Activated T-helper 9 cell treated with anti-CD3 and anti-CD28 coated beads, Interleukin-2, amount 50 U/mL, for 16 hours (primary cell): ENCODE measurements at places on chromosomes 2 and 18.

DNA sequence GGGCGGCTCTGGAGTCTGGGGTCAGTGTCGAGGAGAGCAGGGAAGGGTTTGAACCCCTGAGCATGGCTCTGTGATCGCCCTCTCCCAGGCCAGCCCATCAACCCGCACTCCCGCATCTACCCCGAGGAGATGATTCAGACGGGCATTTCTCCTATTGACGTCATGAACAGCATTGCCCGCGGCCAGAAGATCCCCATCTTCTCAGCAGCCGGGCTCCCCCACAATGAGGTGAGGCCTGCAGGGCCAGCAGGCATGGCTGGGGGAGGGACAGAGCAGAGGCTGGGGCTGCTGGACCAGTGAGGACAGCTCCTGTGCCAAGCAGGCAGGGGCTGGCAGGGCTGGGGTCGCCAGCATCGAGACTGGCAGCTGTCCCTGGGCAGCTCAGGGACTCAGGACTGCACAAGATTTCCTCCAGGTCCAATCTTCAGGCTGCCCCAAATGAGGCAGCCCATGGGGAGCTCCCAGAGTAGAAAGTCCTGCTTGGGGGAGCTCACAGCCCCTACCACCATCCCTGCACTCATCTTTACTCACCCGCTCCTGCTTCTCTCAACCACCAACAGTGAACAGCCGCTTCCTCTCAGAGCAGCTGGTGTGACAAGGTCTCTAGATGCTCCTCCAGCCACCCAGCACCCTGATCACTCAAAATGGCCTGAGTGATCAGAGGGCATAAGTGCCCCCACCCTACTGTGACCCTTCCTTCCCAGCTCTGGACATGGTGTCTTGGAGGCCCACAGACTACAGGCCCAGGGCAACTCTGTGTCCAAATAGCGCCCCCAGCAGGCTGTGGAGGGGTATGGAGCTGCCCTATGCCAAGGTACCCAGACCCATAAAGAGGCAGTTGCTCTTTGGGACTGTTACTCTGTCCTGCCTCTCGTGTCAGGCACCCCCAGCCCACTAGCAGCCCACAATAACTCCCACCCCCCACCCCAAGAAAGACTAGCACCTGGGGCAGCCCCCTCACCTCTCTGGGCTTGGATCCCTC is 18.3 kb upstream of the ANKRD53 start:
- no peak for DNase-seq

GRCh38 chr2:61707984-61708852 is 145.6 kb downstream of the FAM161A start:
- no peak for DNase-seq

DNA sequence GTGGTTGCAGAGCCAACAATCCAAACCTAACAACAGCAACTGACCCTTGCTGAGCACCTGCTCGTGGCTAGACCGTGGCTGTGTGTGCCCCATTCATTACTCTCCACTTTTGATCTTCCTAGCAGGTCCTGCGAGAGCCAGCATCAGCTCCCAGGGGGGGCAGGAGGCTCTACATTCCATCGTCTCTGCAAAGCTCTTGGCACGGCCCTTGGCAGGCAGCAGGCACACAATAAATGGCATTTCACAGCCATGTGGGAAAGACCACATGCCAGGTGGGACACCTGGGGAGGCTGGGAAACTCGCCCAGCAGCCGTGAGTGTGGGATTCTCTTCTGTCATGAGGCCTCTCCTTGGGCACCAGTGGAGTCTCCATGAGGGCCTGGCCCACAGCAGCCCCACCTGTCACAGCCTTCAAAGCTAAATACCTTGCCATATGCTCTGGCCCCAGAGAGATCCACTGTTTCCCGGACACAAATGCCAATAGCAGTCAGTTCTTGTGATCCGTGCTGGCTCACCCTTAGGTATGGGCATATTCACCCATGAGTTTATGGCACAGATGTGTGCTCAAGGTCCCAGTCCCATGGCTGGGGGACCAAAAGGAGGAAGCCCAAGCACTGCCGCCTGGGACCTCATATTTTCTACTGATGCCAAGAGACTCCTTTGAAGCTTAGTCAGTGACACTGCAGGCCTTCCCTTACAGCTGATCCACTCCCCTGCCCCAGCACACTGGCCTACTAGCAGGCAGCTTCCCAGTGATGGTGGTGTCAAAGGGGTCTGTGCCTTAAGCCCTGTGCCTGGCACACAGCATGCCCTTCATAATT is 6.8 kb upstream of the TEX51 start:
- DNase-seq = no peak

- no peak for DNase-seq
Observed at GRCh38 chr2:173271135-173271534, 83.5 kb upstream of the CDCA7 start.

DNA sequence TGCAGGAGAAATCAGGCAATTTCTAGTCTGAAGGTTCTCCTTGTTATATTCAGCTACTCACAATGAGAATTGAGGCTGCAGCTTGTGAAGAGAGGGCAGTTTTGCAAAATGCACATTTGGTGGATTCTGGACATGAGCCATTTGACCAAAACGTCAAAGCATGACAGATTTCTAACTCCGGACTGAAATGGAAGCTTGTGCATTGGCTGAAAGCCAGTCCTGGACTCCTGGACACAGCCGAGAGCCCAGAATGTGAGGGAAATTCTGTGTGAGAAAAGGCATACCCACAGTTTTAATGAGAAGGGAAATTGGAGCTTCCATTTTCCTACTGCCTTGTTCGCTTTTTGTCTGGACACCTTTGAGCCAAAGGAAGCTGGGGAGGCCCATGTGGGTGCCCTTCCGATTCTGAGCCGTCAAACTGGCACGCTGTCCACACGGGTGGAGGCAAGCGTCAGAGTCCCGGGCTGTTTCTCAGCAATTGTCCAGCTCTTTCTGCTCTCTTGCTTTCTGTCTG is 23.7 kb upstream of the ROCK2 start:
- DNase-seq = no peak

DNA sequence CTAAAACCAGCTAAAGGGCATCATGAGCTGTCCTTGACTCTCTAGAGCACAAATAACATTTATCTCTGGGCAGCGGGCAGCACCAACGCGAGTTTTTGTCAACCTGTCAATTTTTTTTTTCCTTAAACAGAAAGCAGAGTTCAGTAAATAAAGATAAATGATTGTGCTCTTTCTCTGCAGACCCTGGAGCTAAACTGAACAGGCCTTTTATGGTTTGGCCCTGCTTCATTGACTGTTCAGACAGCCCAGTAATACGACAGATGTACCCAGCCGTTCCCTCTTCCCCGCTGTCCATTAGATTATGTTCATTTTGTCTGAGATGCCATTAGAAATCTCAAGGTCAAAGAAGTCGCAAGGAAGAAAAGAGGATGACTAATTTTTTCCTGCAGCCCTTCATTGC is 280.5 kb upstream of the PIK3C3 start:
- DNase-seq = no peak

DNA sequence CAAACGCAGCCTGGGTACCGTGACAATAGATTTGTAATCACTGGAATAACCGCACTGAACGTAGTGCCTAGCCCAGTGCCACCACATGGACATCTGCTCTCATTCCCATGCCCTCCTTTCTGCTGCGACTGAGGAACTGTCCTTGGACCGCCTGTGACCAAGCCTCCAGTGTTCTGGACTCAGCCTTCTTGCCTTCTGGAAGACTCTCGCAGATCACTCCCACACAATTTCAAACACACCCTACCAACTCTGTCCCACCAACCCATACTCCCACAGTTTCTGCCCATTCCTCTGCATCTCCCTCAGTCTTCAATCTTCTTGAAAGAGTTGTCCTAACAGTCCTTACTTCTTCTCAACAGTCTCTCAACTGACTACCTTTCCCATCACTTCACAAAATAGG is 2.1 kb downstream of the RNF149 start:
- no peak for DNase-seq

DNA sequence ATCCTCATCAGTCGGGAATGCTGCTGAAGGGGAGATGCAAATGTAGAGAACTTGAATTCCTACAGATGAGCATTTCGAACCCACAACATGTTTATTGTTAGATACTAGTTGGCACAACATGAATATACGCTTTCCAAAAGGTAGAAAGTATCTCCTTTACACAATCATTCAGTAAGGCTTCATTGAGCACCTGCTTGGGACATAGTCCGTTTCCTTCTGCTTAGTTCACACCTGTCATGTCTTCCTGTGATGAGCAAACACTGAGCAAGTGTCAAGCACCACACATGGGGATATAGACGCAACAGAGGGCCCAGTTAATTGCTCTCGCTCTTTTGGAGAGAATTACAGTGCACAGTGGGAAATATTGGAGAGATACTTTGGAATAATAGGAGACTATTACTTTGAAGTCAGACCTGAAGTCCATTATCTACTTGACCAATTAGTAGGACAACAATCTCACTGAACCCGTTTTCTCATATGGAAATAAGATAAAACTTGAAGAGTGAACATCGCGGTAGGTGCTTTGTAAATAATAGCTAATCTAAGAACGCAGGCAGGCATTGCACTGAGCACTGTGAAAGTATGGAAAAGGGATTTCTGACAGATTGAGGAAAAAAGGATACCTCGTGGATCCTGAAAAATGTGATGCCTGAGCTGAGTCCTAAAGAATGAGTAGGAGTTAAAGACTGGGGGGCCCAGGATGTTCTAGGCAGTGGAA is 1.2 kb downstream of the CPSF3 start:
- DNase-seq = no peak

GRCh38 chr18:49569724-49570123 is 7.9 kb downstream of the LIPG start:
- DNase-seq = no peak

DNA sequence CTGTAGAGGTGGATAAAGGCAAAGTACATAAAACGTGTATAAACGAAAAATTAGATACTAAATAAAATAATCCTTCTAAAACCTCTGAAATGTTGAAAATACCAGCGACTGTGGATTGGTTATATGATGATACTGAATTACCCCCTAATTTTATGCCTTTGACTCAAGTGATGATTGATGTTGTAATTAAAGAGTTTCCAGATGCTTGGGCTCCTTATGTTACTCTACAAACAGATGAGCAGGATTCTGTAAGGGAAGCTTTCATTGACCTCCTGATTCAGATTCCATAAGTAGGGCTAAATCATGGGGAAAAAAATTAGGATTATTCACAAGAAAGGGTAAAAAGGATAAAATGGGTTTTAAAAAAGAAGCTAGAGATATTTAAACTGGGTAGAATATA is 418.2 kb upstream of the SLC39A10 start:
- DNase-seq = no peak
